ENCODE measurements at places on chromosomes 5 and 9.

GRCh38 chr9:117548556-117548955 lies 133.7 kb upstream of the ASTN2 start:
- DNase-seq, result no peak

DNA sequence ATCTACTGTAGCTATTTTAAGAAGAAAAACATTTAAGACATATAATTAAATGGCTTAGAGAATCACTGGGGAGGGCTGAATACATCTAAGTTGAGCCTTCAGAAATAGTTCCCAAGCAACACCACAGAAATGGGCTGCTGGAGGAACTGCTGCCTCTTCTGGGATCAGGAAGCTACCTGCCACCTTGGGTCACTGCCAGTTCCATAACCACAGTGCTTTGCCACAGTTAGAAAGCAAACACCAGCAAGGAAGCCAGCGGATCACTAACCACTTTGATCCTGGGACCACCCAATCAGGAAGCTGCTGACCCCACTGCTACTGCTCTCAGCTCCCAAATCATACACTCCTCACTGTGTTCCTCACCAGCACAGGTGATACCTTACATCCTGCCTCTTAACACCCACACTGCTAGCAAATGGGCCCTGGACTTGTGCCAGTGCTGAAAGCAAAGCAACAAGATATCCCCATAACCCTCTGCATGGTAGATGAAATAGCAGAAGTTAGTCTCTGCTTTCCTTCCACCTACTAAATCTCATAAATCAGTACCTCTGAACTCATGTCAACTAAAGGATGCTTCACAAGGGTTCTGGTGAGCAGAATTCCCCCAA lies 346.9 kb downstream of the DEPDC1B start:
- DNase-seq, result no peak

DNA sequence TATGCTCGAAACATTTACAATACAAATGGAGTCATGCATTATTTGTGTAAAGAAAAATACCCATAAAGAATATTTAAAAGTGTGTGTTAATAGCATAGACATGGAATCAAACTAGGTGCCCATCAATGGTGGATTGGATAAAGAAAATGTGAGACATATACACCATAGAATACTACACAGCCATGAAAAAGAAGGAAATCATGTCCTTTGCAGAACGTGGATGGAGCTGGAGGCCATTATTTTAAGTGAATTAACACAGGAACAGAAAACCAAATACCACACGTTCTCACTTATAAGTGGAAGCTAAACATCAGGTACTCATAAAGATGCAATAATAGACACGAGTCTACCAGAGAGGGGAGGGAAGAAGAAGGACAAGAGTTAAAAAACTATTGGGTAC lies 22.8 kb downstream of the SMIM23 start:
- DNase-seq, result no peak

DNA sequence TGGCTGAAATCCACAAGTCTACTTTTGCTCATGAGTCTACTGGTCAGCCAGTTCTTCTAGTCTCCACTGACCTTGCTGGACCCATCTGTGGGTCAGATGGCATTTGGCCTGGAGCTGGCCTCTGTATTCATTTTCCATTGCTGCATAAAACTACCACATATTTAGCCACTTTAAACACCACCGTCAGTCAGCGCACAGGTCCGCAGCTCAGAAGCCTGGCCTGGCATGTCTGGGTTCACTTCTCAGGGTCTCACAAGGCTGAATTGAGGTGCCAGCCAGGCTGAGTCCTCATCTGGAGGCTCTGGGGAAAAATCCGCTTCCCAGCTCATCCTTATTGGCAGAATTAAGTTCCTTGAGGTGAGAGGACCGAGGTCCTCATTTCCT lies 54.7 kb downstream of the BARX1 start:
- DNase-seq, result no peak

DNA sequence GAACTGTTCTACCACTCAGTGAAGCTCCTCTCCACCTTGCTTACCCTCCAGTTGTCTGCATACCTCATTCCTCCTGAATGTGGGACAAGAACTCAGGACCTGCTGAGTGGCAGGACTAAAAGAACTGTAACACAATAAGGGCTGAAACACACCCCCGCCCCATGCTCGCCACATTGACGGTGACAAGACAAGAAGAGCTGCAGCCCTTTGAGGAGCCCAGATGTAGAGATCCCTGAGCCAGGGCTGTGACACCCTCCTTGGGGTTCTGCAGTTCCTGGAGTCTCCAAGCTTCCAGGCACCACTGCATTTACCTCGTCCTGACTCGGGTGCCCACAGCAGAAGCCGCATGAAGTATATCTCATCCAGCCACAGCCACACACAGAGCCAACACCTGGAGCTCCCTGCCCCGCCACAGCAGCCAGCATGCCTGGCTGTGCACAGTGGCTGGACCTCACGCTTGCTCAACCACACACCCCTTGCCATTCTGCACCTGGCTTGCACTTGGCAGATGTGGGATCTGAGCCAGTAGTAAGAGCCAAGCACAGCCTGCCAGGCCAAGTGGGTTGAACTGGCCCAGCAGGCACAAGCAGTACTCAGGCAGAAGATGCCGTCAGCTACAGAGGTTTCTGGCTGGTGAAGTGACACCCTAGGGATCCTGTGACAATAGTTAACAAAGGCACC lies 166.1 kb downstream of the RNF180 start:
- no peak for DNase-seq

GRCh38 chr9:90038763-90039162 lies 434.0 kb downstream of the GADD45G start:
- no peak for DNase-seq

Data from activated CD4-positive, alpha-beta T cell treated with anti-CD3 and anti-CD28 coated beads for 24 hours (primary cell).